ENCODE measurements at places on chromosomes 5 and 9.

DNA sequence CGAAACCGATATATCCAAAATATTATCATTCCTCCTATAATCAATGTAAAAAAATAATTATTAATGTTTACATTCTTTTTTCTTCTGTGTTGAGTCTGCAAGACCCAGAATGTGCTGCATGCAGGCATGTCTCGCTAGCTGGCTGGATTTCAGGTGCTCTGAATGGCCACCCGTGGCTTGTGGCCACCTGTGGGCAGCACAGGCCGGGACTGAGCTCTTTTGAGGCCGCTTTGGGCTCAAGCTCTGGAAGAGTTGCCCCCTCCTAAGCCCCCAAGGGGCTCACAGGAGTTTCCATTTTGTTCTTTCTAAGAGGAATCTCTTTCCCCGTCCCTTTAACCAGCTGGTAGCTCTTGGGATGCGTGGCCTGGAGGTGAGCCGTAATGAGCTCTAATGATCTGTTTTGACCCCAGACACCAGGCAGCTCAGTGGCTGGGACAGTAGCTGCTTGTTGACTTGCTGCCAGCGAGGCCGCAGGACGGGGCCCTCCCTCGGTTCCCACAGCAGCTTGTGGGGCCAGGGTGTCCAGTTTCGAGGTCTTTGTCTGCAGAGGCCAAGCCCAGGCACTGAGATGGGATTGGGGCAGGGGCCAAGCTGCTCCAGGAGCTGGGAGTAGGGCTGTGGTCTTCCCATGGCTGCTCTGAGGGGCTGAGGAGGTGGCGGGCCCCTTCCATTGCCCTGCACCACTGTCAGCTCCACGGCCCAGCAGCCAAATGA is 20.8 kb downstream of the ASS1 start:
- no peak for DNase-seq

GRCh38 chr5:178304016-178304415 is 71.4 kb upstream of the PHYKPL start:
- no peak for DNase-seq

- no peak for DNase-seq
Measured at GRCh38 chr9:1236061-1236460, 185.9 kb downstream of the DMRT2 start.

- no peak for DNase-seq
Measured at GRCh38 chr9:130213911-130214761, 41.9 kb downstream of the NCS1 start.

DNA sequence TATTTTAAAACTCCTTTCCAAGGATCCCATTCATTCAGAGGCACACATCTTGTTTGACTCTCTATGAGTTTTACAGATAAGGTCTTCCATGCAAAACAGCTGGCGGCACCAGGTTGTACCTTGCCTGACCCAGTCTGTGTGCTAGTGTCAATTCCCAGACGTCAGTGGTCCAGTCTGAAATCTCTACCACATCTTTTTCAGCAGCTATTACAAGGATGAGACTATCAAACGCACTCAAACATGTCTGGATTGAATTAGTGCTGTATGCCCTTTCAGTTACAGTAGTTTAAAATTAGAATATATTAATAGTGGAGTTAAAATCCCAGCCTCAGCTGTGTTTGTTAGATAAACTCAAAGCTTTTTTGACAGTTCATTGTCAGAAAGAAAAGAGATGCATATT is 11.7 kb downstream of the CDC14B start:
- no peak for DNase-seq

GRCh38 chr5:159102311-159102934 is 2.7 kb upstream of the EBF1 start:
- no peak for DNase-seq

DNA sequence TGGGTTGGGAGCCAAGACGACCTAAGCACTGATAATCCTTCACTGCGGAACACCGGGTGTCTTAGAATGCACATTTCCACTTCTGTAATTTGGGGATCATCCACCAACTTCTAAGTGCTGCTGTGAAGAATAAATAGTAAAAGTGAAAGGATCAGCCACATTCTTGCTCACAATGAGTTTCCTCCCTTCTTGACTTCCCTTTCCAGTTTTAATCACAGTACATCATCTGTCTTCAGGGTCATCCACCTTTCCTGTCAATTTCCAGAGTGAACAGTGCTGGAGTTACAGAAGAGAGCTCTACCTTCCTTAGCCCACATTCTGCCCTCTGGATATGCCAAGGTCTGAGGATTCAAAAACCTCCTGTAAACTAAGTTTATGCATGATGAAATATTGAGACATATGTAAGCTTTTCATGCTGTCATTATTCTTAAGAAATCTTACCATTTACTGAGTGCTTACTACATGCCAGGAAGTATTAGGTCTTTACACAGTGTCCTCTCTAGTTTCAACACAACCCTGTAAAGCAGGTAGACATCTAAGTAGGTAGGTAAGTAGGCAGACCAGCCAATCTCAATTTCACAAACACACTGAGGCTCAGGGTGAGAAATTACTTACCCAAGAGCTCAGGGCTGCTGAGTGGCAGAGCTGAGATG is 105.2 kb downstream of the CDK5RAP2 start:
- DNase-seq = no peak

GRCh38 chr5:128681764-128682592 is 143.9 kb upstream of the FBN2 start:
- no peak for DNase-seq

DNA sequence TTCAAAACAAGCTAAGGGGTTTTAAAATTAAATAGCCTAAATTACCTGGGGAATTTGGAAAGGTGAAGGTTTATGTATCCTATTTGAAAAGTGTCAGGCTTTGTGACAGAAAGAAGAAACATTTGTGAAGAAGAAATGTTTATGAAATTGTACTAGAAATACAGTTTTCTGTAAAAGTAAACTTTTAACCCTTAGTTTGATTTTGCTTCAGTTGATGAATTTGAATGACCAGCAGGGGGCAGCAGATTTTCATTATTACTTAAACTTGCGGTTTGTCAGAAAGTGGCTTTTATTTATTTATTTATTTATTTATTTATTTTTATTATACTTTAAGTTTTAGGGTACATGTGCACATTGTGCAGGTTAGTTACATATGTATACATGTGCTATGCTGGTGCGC is 58.1 kb downstream of the NNT start:
- DNase-seq = peak; percentile 44

DNA sequence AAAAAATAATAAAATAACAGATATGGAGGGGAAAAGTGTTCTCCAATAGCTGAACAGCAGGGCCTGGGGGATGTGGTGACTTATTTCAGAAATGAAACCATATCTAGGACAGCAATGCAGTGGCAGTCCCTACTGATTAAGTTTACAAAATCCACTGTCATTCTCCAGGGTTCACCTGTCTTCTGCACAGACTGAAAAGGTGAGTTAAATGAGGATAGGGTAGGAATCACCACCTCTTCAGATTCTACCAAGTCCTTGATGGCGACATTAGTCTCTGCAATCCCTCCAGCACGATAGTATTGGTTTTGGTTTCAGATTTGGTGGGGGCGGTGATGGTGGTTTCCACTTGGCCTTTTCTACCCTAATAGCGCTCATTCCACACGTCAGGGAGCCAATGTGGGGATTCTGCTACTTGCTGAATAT is 32.3 kb upstream of the NPM1 start:
- peak; percentile 78 for DNase-seq

- no peak for DNase-seq
Measured at GRCh38 chr5:134530301-134531077, 5.0 kb downstream of the JADE2 start.

DNA sequence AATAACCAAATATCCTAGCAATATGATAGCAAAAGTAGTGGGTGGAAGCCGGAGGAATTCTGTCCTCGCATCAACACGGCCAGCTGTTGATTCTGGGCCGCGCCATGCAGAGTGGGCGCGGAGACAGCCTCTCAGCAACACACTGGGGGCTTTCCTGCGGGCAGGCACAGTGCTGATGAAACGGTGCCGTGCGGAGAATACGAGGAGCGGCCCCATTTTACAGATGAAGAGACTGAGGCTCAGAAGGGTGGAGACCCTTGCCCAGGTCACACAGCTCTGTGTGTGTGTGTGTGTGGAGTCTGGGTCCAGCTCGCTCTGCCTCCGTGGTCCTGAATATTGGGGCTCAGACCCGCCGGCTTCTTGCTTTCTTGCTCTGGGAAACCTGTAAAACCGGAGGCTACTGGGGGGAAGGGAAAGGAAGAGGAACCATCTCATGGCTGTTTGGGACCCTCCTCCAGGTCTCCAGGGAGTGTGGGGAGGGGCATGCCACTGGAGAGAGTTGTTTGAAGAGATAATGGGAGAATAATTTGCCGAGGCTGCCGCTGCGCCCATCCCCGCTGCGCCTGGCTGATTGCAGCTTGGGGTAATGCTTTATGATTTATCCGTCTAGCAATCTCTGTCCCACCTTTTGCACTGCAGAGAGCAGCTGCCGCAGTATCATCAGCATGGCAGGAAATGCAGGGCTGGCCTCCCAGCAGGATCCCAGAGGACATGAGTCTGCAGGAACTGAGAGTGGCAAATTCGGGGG is 36.6 kb downstream of the NCS1 start:
- no peak for DNase-seq

- DNase-seq = no peak
Measured at GRCh38 chr9:71612889-71613288, 155.4 kb downstream of the CEMIP2 start.

GRCh38 chr9:91546574-91546973 is 122.9 kb upstream of the NFIL3 start:
- no peak for DNase-seq

GRCh38 chr9:132409828-132410528 is at the start of gene CFAP77:
Gene CFAP77 (plus strand): TSS chr9:132410211. CDS start chr9:132410272, 61 bp downstream.
- peak; percentile 55 for DNase-seq

GRCh38 chr9:130451509-130452388 is 7.0 kb downstream of the ASS1 start:
- peak; percentile 51 for DNase-seq

- no peak for DNase-seq
Measured at GRCh38 chr5:176736301-176736930, 73.9 kb upstream of the UNC5A start.

DNA sequence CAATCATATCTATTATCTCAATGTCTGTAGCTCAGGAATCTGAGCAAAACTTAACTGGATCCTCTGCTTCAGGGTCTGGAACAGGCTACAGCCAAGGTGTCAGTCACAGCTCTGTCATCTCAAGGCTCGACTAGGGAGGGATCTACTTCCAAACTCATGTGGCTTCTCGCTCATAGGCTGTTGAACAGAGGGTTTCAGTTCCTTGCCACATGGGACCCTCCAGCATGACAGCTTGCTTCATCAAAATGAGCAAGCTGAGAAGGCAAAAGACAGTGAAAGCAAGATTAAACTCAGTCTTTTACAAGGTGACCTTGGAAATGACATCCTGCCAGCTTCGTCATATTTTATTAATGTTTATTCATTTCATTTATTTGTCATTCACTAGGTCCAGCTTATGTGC is 111.7 kb downstream of the GADD45G start:
- DNase-seq = no peak

GRCh38 chr9:13163287-13163686 is 116.2 kb downstream of the MPDZ start:
- DNase-seq = no peak

DNA sequence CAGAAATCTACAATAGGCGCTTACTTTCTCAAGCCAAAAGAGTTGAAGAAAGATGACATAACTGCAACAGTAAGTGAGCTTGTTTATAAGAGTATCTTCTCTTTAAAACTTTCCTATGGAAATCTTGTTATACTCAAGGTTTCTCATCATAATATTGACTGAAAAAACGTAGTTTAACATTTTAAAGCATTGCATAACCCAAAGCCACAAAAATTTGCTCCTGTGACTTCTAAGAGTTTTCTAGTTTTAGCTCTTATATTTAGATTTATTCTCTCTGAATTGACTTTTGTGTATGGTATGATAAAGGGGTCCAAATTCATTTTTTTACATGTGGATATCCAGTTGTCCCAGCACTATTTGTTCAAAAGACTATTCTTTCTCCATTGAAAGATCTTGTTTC is 15.2 kb downstream of the WDR36 start:
- no peak for DNase-seq

GRCh38 chr5:87132696-87133095 is 135.0 kb upstream of the RASA1 start:
- no peak for DNase-seq

- DNase-seq = peak; percentile 54
Measured at GRCh38 chr9:114504341-114505186, 709 bp downstream of the WHRN start.

DNA sequence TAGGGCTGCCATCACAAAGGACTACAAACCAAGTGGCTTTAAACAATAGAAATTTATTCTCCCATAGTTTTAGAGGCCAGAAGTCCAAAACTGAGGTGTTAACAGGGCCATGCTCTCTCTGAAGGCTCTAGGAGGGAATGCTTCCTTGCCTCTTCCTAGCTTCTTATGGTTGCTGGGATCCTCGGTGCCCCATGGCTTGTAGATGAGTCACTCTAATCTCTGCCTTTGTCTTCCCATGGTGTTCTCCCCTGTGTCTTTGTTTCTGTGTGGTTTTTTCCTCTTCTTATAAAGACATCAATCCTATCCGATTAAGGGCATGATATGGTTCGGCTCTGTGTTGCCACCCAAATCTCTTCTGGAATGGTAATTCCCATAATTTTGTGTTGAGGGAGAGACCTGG is 178.8 kb upstream of the NREP start:
- no peak for DNase-seq

GRCh38 chr5:134543820-134544614 is 18.5 kb downstream of the JADE2 start:
- peak; percentile 76 for DNase-seq

DNA sequence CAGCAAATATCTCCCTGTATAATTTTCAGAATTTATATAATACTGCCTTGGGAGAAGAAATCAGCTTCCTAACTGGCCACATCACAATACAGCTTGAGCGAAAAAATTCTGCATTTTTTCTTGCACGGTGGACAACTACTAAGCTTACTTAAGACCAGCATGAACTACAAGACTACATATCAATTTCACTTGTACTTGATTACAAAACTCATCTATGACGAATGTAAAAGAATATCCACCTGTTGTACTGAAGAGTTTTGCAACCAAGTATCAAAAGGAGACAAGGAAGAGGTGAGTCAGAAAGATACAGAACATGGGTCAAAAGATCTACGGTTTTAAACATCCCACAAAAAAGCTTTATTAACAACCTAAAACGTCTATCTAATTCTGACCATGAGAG is 279.4 kb downstream of the BNC2 start:
- DNase-seq = no peak

- DNase-seq = no peak
Measured at GRCh38 chr5:7586480-7586879, 190.5 kb downstream of the ADCY2 start.

DNA sequence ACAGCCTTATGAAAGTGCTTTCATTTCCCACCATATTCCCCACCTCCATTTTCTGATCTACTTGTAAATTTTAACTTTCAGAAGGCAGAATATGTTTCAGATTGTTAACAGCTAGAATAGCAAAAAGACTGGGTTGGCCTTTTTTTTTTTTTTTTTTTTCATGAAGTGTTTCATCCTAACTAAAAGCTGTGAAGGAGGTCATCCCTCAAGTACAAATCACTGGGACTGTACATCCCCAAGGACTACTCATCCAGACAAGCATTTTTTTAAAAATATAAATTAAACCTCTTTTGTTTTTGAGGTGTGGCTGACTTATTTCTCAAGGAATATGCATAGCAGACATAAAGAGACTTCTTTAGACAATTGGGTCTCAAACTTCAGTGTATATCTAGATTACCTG is 542.1 kb upstream of the TUSC1 start:
- no peak for DNase-seq

- DNase-seq = no peak
Measured at GRCh38 chr5:154734370-154735248, 20.6 kb upstream of the LARP1 start.

GRCh38 chr5:128328446-128328845 is 209.6 kb downstream of the FBN2 start:
- DNase-seq = no peak
